Cerebellar cortex (tissue), 1 donor: ENCODE measurements at places on chromosomes 2 and 18.

GRCh38 chr18:31590570-31590969 lies 1.1 kb upstream of the TTR start:
- no peak for DNase-seq

DNA sequence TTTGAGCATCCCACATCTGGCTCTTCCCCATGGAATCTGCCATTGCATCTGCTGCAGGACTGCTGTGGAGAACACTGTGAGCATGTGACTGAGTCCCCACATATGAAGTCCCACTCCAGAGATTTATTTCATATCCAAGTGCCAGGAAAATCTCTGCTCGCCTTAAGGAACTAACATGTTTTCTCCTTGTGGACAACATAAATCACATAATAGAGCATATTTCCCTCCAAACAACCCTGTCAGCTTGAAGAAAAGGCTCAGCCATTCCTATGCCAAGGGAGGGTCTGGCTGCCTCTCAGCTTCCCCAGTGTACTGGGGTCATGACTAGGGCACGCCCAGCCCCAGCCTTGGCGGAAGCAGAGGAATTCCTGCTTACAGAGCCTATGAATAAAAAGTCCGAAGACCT lies 193.7 kb downstream of the DNER start:
- no peak for DNase-seq

DNA sequence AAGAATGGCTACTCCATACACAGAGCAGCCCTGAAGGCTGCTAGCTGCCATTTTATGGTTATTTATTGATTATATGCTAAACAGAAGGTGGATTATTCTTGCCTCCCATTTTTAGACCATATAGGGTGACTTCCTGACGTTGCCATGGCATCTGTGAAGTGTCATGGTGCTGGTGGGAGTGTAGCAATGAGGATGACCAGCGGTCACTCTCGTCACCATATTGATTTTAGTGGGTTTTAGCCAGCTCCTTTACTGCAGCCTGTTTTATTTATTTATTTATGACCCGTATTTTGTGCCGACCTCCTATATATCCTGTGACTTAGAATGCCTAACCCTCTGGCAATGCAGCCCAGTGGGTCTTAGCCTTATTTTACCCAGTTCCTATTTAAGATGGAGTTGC lies 553.9 kb downstream of the TNS1 start:
- no peak for DNase-seq

DNA sequence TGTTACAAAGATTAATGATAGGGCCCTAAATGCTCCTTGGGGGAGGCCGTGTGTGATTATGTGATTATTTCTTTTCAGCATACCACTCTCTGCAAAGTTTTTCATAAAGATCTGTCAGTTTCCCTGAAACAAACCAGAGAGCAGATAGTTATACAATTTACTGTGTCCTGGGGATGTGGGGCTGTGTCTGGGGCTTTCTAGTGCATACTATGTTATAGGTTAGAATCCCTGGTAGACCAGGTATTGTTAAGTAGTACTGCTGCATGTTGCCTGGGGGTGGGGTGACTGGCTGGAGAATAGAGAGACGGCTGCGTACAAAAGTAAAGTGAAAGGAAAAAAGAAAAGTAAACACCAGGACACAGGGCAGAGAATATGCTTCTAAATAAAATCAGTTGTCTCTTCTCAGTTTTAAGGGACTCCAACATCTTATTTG lies 3.3 kb upstream of the CCBE1 start:
- no peak for DNase-seq

DNA sequence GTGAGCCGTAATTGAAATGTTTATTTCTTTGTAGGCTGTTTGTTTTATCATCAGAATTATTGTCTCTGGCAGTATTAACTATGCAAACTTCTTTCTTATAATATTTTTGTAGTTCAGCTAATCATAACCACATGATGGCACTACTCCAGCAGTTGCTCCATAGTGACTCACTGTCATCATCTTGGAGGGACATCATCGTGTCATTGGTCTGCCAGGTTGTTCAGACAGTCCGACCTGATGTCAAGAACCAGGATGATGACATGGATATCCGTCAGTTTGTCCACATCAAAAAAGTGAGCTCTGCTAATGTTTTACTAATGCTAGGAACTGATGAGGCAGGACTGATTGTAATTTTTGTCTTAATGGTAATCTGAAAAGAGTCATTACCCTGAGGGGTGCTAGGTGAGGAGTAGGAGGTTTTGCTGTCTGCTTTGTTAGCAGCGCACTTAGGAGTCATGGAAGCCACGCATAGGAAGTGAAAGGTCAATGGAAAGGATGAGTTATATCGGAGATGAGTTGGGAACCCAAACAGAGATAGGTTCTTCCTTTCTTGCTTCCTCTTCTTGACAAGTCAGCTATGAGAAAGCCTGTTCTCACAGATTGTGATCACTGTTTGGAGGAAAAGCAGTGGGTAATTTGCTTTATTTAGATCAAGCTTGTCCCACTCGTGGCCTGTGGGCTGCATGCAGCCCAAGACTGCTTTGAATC lies 49.2 kb downstream of the PIKFYVE start:
- DNase-seq = no peak

- DNase-seq = no peak
Measured at GRCh38 chr18:45166341-45166835, 448.9 kb upstream of the SLC14A2 start.

- DNase-seq = no peak
Measured at GRCh38 chr2:2452961-2453360, 121.9 kb upstream of the MYT1L start.

DNA sequence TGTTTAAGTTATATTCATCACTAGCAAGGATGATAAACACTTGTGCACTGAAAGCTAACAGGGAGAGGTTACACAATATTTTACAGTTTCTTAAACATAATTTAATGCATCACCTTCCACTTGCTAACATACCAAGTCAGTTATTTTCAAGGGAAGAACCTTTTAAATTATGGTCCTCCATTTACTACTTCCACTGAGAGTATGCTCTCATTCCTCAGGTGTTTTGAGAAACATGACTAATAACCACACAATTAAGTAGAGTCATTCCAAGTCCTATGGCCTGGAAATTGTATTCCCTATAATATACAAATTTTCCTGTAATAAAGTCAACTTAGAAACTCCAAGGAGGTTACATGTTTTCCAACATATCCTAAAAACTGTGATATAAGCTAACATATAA lies 152.3 kb upstream of the STON1 start:
- no peak for DNase-seq

DNA sequence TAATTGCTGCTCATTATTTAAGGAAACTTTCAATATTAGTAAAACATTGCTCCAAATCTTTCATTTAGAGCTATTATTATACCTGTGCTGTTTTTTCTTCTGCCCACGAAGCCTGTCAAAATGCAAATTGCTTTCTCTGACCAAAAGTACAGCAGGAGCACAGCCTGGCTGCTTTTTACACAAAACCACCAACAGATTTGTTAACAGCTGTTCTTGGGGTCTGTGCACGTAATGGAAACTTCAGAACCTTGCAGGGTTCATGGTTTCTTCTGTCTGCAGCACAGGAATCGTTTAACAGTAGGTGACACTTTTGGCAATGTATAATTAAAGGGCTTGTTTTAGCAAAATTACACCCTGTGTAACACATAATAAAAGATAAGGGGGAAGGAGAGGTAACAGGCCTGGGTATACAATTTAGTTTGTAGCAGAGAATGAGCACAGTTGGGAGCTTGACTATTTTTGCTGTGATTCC lies 447.3 kb downstream of the KCNJ3 start:
- DNase-seq = peak; percentile 79

DNA sequence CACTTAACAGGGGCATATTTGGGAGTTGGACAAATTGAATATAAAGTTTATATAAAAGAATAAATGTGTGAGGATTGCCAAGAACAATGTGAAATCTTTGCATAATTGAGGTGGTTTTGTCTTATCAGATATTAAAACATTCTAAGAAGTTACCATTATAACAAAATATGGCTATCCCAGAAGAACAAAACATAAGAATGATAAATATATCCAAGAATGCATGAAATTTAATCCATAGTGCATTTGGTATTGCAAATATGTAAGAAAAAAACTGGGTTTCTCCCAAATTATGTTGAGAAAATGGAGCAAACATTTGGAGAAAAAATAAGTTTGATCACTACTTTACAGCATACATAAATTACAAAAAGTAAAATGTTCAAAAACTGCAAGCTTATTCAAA lies 562.4 kb downstream of the RNF144A start:
- DNase-seq = no peak

- DNase-seq = no peak
Measured at GRCh38 chr2:72898585-72898906, 11.3 kb downstream of the SPR start.

DNA sequence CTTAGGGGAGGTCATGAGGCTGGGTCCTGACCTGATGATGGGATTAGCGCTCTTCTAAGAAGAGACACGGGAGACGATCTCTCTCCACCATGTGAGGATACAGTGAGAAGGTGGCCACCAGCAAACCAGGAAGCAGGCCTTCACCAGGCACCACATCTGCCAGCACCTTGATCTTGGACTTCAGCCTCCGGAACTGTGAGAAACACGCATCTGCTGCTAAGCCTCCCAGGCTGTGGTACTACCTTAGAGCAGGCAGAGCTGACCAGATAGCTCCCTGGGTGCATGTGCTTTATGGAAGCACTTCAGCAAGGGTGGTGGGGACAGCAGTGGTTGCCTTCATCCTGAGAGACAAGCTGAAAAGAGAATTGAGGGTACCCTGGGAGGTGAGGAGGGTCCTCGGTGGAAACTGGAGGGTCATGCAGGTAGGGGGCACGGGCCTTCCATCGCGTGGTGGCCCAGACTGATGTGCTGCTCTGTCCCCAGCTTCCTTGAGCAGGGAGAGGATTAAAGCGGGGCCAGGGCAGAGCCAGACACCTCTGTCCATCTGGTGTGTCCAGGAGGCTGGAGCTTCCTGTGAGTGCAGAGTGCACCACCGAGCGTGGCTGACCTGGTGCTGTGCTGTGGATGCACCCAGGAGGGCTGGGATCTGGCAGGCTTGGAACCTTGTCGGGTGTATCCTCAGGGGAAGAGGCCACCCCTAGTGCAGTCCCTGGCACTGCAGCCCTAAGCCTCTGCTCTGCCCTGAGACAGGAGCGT lies 42.9 kb upstream of the HS6ST1 start:
- no peak for DNase-seq

GRCh38 chr18:41967680-41968079 lies 12.6 kb downstream of the PIK3C3 start:
- peak; percentile 20 for DNase-seq

DNA sequence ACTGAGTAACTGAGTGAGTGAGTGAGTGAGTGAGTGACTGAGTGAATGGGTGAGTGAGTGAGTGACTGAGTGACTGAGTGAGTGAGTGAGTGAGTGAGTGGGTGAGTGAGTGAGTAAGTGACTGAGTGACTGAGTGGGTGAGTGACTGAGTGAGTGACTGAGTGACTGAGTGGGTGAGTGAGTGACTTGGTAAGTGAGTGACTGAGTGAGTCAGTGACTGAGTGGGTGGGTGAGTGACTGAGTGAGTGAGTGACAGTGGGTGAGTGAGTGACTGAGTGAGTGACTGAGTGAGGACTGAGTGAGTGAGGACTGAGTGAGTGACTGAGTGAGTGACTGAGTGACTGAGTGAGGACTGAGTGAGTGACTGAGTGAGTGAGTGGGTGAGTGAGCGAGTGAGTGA lies 13.9 kb downstream of the MAL start:
- DNase-seq = no peak

- DNase-seq = peak; percentile 31
Measured at GRCh38 chr2:75466708-75467311, 93.9 kb downstream of the EVA1A start.

GRCh38 chr18:7567474-7568425 lies 634 bp downstream of the PTPRM start:
- no peak for DNase-seq

DNA sequence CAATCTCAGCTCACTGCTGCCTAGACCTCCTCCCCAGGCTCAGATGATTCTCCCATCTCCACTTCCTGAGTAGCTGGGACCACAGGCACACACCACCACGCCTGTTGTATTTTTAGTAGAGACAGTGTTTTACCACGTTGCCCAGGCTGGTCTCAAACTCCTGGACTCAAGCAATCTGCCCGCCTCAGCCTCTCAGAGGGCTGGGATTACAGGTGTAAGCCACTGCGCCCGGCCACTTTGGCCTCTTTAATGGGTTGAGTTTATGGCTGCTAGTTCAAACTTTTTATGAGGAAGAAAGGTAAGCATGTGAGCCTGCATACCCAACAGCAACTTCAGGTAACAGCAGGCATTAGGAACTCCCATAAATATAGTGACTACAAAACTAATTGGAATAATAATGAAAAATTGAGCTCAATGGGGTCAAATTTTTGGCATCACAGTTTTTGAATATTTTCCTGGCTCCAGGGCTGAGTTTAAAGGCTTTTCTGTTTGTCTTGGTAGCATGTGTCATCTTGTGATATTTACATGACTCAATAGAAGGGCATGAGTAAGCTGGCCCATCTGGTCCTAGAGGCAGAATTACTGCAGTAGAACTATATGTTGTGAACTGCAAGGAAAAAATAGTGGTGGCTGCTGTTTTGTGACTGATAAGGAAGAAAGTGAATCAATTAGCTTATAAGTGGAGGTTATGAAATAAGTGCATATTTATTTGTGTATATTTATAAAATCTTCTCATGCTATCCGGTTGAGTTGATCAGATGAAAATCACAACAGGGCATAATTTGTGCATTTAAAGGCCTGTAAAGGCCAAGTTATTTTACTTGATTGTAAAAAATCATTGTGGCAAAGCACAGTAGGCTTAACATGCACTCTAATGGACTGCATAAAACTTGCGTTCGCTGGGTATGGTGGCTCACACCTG lies 24.8 kb downstream of the GALM start:
- no peak for DNase-seq

DNA sequence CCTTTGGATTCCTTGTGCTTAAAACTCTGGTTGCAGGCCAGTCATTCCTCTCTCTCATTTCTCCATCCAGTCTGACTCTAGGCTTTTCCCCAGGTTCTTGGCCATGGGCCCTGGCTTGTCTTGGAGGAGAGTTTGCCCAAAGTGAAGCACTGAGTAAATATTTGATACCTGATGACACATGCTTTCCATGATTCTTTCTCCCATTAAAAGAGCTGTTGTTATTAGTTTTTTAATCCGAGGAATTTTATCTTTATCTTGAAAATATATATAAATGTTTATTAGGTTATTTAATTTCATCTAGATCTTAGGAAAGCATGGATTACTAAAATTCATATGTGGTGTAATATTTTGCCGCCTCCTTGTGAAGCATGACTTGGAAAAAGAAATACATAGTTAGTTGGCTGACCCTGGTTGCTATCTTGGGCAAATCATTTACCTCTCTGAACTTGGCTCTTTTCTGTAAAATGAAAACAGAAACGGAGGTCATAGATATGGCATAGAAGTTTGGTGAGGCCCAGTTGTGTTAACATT lies 650.1 kb downstream of the SLC4A3 start:
- DNase-seq = no peak

- DNase-seq = no peak
Measured at GRCh38 chr2:80719607-80720006, 415.1 kb upstream of the LRRTM1 start.

- no peak for DNase-seq
Measured at GRCh38 chr2:205369813-205370212, 312.5 kb upstream of the NRP2 start.
